GM12892 (cell line): ENCODE measurements at places on chromosomes 16 and 17.

DNA sequence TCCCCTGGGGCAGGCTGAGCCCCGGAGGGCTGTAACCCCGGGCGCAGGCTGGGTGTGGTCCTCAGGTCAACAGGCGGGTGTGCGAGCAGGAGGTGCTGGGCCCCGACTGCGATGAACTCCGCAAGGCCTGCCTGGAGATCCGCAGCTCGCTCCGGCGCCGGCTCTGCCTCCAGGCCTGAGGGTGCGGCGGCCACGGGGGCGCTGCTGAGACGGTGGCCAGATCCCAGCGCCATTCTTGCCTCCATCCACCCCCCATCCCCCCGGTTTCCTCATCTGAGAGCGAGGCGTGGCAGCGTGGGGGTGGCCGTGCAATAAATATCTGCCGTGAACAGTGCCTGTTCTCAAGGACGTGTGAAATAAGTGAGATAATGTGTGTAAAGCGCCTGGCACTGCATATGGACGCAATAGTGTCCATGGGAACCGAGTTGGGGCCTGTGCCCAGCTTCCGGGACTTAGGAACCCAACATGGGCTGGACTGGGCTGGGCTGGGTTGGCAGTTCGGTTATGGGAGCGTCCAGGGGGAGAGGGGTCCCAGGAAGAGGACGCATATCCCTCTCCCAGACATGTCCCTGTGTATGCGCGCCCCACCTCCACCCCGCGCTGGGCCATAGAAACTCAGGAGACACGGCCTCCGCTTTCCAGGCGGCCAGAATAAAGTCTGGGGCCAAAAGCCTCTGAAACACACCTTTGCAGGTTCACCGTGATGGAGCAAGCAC, 15.0 kb downstream of the ZNF213 start:
- DNase-seq, result peak; percentile 79

GRCh38 chr17:63478814-63479494, 2.1 kb downstream of the ACE start:
- peak; percentile 91 for DNase-seq

GRCh38 chr17:48818361-48818841, 1.4 kb upstream of the TTLL6 start:
- DNase-seq, result no peak

- DNase-seq, result no peak
Observed at GRCh38 chr16:84055801-84056634, 13.4 kb upstream of the SLC38A8 start.

DNA sequence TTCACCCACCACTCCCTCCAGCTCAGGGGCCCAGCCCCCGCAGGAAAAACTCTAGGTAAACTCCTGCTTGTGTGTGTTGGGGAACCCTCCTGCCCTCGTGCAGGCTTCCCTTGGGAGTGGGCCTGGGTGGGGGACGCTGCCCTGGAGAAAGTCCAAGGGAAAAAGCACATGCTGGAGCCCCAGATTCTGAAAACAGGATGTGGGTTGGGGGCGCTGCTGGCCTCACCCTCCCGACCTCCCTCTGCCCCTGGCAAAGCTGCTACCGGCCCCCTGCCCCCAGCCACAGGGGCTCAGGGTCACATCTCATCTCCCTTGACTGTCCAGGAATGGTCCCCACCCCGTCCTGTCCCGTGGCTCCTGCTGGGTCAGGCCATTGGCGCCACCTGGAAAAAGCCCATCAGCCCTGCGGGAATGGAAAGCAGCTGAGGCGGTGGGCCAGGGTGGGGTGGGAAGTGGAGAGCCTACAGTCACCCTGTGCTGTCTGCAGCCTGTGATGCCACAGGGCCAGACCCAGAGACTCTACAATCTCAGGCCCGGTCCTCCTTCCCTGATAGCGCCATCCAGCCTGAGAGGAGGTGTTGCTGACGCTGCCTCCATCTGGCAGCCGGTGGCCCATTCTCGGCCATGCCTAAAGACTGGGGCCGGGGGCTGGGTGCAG, 2.5 kb upstream of the GJD3 start:
- no peak for DNase-seq
